Esophagus squamous epithelium (tissue), 5 donors: ENCODE measurements at places on chromosomes 6 and 20. TPM values are rescaled to one million over a fixed set of nuclear protein-coding genes. Genes with fewer than 3 reads are reported as not detected.

DNA sequence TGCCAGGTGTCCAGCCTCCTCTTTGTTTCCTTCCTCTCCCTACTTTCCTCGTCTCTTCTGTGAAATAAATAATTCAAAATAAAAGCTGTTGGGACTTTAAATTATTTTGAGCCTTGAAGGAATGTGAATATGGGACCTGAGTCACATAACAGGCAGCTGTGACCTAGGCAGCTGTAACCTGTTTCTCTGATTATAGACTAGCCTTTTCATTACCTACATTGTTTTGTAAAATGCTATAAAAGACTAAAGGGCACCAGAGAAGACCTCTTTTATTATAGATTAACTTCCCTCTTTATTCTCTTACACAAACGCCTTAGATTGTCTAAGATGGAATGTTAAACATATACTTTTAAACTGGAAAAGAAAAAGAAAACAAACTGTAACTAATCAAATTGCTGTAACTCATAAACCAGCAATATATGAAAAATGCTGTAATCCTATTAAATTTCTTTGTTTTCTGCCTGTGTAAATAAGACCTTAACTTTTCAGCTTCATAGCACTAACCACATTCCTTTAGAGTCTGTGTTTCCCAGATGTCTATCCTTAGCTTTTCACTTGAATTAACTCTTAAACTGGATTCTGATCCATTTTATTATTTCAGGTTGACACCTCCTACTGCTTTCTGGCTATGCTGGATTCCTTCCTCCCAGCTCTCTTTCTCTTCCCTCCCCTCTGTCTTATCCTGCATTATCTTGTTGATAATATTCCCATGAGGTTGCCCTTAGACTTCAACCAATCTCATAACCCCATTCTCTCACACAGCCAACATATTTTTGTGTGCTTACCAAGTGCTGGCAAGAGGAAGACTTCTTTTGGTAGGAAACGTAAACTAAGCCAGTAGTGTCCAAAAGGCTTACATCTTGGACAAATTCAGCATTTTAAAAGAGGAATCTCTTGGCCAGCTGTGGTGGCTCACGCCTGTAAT is 69.2 kb downstream of the TPD52L1 start:
- no peak for DNase-seq

GRCh38 chr6:113258771-113259170 is 598.4 kb upstream of the MARCKS start:
- no peak for DNase-seq

DNA sequence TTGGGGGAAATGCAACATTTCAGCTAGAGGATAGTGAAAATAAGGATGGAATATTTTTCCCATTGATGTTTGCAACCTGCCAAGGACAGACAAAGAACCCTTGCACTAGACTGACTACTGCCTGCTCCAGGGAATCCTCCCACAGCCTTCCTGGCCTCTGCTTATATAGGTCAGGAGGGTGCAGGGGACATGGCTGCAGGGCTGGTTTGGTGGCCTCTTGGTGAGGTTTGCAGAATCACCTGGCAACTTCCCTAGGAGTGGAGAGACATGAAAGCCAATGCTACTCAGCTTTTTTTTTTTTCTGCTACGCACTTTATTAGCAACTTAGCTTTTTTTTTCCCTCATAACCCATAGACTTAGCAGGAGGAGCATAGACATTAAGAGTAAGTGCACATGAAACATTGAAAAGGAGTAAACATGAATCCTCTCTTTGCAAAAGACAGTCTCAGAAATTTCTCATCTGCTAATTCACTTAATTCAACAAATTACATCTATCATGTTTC is 39.8 kb upstream of the CDYL start:
- DNase-seq = no peak

DNA sequence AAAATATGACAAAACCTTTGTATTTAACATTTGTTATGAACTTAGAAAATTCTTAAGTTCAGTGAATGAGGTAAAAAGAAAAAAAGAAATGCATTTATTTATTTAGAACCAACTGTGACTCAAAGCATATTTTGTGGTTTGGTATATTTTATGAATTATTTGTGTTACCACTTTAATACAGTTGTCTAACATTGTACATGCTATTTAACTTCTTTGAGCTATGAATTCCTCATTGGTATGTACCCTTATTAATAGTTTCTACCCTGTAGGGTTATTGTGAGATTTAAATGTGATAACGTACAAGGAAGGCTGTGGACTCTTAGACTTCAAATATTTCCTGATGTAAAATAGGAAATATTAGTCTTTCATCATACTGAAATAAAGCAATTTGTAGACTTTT is 162.6 kb downstream of the MMUT start:
- no peak for DNase-seq

DNA sequence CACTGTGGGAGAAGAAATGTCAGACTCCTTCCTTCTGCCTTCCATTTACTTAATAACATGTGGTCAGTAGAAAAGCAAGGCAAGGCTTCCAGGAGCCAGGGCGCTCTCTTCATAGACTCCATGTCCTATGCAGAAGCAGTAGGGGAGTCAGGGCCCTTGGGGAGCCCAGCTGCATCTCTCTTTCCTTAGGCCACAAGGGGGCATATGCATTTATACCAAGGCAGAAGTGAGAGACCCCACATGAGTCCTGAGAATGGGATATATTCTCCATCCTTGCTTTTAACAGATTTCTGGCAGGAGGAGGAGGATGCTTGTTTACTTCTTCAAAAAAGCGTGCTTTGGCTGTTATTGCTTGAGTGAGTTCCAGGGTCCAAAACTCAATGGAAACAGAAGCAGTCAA is 198.5 kb downstream of the HIVEP2 start:
- no peak for DNase-seq

DNA sequence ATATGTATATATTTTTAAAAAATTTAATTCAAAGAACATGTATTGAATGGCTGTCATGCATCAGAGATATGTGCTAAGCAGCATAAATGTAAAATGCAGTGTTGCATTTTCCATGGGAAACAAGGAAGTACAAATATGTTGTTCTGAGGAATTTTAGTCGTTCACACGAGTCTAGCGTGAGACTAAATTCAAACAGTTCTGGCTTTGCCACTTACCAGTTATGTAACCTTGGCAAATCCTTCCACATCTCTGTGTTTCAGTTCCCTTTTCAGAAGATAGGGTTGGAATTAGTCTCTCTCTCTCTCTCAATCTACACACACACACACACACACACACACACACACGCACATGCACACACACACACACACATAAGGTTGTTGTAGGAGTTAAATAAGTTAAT is 305.4 kb downstream of the UTRN start:
- DNase-seq = no peak

DNA sequence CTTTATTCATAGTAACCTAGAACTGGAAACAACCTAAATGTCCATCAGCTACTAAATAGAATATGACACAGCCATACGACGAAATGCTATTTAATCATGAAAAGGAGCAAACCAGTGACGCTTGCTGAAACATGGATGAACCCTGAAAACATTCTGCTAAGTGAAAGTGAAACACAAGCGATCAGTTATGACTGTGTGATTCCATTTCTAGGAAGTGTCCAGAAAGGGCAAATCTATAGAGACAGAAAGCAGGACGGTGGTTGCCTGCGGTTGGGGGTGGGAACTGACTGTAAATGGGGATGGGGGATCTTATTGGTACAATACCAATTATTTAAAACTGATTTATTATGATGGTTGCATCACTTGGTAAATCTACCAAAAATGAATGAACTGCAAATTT is 126.8 kb downstream of the IPCEF1 start:
- no peak for DNase-seq

- no peak for DNase-seq
Measured at GRCh38 chr6:158361961-158362669, 49.9 kb downstream of the TULP4 start.

DNA sequence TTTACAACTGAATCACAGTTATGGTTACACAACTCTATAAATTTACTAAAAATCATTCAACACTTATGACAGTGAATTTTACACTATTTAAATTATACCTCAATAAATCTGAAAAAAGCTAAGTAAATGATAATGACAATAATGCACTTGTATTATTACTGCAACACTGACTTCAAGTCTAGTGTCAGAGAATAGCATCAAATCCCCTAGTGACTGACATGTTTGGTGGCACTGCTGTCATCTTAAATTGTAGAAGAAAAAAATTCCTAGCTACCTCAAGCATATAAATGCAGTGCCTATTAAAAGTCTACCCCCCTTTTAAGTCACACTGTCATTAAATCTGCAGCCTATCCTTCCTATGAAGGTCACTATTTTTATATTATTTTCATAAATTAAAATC is 189.4 kb upstream of the RUNX2 start:
- no peak for DNase-seq

Gene VGLL2
- not detected for total RNA-seq

GRCh38 chr20:11660673-11661072 is 257.0 kb upstream of the BTBD3 start:
- DNase-seq = no peak

DNA sequence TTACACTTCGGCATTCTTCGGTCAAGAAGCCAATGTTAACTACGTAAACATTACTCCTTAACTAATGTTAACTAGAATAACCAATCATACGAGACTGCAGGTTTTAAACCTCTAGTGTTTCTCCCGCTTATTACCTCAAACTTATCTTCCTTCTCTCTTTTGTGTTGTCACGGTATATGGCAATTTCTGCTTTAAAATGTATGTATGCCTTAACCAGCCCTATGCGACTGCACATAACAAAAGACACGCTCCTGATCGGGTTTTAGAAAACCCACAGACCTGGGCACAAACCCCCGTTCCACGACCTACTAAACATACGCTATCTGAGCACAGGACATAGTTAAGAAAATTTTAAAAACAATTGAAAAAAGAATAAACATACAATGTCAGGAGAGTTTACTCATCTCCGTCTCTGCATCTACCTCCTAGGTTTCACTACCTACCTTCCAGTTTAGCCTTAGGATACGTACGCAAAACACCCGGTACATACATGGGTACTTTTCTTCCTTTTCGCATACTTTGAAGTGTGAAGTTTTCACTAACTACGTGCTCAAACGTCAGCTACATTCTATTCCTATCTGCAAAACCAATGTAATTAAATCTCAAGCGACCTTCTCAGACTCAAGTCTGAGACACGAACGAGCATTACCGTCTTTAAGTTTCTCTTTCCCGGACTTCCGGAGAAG is 1.1 kb downstream of the CD164 start:
- DNase-seq = no peak

- no peak for DNase-seq
Measured at GRCh38 chr20:22810626-22811569, 224.2 kb upstream of the SSTR4 start.

DNA sequence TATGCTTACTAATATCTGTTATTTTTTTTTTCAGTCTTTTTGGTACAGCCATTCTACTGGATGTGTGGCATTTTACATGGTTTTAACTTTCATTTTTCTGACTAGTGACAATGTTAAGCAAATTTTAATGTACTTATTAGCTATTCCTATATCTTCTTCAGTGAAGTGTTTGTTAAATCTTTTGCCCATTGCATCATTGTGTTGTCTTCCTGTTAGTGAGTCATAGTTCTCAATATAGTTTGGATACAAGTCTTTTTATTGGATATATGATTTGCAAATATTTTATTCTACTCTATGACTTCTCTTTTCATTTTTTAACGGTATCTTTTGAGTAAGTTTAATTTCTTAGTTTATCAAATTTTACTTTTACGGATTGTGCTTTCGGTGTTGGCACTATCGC is 519.4 kb downstream of the CDKAL1 start:
- no peak for DNase-seq

Gene TRDN
- total RNA-seq = not detected

Gene TOX2
- total RNA-seq = 22.9 TPM

Gene RFX6
- not detected for total RNA-seq

- no peak for DNase-seq
Measured at GRCh38 chr6:167987396-167988153, 9.9 kb upstream of the KIF25 start.

DNA sequence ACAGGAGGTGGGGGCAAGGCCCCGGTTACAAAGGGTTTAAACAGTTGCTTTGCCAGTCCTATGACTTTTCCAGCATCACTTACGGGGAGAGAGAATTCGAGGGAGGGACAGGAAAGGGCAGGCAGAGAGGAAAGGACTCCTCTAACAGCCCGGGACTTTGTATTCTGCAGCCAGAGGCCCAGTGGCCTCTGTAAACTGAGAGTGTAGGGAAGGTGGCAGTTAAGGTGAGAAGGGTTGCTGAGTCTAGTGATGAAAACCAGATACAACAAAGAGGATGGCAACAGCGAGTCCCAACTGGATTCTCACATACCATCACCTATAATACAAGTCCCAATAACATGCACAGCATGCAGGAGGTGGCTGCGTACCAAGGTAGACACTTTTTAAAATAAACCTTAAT is 13.5 kb downstream of the PLAGL2 start:
- DNase-seq = no peak

Gene NUP43
- 7.1 TPM for total RNA-seq

Gene RNF144B
- total RNA-seq = 19.0 TPM

DNA sequence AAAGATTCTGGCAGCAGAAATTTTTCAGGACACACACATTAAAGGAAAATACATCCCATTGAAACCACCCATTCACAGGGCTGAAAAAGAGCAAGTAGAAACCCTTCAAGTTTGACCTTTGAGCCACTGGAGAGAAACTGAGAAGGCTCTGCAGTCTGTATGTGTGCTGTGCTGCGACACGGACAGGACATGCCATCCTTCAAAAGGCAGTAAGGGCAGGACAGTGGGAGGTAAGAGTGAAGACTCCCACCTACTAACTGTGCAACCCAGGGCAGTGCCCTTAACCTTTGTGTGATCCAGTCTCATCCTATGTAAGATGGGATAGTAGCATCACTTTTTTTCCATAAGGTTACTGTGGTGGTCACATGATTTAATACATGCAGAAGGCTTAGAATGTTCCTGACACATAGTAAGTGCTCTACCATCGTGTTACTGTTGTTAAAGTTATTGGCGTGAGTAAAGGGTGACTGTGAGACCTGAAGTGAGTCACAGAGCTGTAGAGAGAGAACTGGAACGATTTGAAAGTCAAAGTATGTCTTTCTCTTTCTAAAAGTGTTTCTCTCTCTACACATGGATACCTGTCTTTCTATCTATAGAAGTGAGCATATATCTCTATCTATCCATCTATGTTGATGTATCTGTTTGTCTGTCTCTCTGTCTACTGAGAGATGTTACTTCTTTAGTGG is 153.7 kb upstream of the OLIG3 start:
- no peak for DNase-seq

Gene AVP
- total RNA-seq = not detected

DNA sequence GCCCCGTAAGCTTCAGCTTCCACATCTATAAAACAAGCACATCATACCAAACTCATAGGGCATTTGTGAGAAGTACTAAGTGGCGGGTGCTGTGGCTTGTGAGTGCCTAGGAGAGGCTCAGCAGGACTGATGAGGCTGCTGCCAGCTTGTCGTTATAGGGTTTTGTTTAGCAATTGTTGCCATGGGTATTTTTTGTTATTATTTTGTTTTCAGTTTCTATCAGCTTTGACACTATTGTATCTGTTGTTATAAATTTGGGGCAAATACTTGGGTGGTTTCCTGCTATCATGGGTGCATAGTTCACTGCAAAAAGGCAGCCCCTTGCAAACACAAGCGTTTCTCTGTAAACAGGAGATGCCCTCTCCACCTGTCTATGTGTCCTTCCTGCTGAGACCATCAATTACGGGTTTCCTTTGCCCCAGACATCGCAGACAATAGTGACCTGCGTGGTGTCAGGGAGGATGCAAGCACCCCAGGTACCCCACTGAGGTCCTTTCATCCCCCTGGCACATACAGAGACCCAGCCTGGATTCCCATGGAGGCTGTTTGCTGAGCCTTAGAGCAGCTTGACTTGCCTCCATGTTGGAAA is 3.1 kb upstream of the CCDC167 start:
- no peak for DNase-seq

Gene ESR1
- total RNA-seq = 0.40 TPM
